Activated CD4-positive, alpha-beta T cell treated with anti-CD3 and anti-CD28 coated beads, Interleukin-2, amount 50 U/mL, for 24 hours (primary cell): ENCODE measurements at places on chromosomes 13 and 19.

DNA sequence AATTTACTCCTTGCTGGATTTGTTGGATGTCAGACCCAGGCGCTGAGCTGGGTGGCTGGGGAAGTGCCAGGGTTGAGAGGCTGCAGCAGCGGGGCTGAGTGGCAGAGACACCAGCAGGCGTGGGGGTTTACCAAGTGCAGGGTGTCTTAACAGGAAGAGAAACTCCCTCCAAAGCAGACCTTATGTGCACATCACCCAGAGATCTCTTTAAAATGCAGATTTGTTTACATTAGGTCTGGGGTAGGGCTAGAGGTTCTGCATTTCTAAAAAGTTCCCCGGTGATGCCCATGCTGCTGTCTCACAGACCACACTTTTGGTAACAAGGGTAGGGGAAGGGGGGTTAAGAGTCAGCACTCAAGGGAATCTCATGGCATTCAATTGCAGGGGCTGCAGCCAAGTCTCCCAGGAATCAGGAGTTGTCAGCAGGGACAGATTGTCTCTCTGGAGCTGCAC, 80.7 kb upstream of the OLFM4 start:
- DNase-seq, result no peak

DNA sequence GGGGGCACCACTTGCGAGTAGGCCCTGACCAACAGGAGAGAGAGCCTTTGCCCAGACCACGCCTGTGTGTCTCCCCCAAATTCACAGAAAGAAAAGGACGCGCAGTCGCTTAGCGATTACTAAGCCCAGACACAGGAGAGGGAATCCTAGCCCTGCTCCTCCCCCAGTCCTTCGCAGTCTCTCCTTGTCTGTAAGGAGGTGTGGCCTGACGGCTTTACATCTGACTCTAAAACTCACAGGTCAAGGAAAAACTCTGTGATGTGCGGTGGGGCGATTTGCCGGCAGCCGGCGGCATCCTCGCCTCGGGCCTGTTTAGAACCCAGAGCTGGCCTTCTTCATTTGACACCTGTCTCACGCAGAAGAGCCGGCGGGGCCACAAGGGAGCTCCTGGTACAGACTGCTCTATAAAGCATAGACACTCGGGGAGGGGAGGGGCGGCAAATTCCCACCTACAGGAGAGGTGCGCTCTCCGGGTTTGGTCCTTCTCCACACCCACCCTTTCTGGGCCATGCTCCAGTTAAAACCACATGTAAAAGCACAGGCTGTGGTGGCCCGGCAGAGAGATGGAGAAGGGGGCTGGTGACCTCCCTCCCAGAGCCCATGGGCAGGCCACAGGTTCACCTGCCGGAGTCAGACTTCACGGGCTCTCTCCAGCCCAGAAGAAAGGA, 17.8 kb downstream of the GPR12 start:
- DNase-seq, result no peak

DNA sequence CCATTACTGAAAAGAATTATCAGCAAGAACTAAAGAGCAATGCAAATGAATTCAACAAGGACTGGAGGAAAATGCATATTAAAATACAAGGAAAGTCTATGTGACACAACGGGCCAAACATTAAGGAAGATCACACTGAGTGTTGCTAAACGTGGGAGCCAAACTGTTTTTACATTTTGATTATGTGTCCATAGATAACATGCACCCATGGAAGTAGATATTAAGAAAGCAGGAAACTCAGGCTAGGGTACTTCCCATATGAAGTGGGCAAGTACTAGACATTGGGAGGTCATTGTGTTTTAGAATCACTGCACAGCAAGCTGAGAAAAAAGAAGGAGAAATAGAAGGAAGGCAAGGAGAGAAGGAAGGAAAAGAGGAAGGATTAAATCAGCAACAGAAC, 161.8 kb downstream of the KCTD12 start:
- DNase-seq, result no peak

DNA sequence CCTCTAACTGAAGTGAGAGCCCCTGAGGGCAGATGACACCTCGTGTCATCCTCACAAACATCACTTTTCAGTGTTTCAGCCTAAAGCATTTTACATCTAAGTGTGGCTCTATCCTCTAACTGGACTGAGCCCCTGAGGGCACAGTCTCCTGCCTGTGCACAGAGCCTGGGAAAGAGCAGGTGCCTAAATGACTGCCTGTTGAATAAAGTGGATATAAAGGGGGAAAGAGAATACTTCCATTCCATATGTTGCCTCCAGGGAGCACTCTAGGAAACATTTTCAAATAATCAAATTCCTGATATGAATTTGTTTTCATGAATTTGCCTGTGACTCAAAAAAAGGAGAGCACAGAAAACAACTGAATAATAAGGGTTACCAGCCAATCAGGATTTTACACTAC, 32.2 kb downstream of the CNMD start:
- no peak for DNase-seq

- DNase-seq, result no peak
Measured at GRCh38 chr13:94218537-94218936, 260.9 kb downstream of the DCT start.

- no peak for DNase-seq
Measured at GRCh38 chr19:2121416-2122051, 24.8 kb downstream of the IZUMO4 start.

- no peak for DNase-seq
Measured at GRCh38 chr19:45271098-45271734, 20.1 kb downstream of the MARK4 start.

DNA sequence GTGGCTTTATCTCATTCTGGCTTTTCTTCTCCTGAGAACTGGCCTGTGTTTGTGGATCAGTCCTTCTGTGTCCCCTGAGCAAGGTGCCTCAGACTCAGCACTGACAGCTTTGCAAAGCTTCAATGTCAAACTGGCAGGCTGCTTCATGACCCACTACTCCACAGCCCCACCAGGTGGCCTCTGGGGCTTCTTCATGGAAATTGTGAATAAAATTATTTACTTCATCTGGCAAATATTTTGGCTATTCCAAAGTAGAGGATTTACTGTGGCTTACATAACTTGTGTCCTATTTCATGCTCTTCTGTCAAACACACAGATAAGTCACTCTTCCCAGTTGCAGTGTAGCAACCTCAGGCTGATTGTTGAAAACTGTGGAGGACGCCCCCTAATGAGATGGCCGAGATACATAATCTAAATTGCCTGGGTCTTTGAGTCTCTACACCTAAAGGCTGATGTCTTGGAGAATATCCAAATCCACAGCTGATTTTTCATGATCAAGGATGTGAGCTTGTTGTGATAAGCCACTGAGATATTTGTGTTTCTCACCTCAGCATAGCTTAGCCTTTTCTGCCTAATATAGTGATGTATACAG, 721.9 kb upstream of the SLC10A2 start:
- DNase-seq, result no peak

DNA sequence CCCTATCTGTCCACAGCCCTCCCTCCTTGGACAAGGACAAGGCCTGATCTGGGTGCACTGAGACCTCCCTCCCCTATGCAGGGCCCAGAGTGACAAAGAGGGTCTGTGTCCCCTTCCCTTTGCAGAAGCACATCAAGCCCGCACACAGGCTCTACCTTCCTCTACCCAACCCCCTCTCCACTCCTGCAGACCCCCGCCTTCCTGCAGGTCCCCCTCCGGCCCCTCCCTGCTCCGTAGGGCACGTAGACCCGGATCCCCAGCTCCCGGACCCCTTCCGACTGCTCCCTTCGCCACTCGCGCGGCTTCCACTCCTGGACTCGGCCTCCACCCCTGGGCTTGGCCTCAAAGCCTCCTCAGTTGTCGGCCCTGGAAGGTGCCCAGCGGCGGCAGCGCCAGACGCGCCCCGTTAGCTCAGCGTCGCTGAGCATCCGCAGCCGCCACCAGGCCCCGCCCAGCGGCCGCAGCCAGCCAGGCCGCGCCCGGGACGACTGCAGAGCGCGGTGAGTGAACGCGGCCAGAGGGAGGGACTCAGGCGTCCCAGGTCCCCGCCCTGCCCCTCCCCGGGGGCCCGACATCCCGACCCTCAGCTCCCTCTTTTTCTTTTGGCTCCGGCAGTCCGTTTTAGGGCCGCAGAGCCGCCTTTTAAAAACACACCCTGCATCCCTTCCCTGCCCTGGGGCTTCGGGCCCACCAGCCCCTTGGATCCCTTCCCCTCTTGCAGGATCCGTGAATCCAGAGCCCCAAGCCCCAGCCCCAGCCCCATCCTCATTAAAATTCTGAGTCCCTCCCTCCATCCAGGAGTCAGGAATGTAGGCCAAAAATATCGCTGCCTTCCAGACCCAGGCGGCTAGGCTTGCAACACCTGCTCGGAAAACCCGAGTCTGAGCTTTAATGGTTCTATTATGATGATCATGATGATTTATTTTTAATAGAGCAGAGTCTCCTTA, 1.5 kb upstream of the MYADM start:
- DNase-seq, result no peak

- DNase-seq, result no peak
Measured at GRCh38 chr13:99421271-99421670, 80.0 kb upstream of the TM9SF2 start.

DNA sequence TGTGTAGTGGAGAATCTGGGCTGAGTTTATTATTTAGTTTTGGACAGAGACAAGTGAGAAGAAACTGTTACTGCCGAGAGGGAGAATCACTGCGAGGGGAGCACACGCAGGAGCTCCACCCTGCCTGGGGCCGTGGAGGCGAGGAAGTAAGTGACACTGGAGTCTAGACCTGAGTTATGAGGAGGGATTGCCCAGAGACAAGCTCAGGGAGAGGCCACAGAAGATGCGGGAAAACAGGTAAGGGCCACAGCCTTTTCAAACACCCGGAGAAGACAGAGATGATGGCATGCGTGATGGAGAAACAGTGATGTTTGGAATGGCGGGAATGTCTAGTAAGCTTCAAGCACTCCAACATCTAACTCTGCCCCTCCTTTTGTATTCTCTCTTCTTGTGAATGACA, 84.1 kb downstream of the TNFSF11 start:
- no peak for DNase-seq

GRCh38 chr19:46748325-46749109, 2.3 kb upstream of the STRN4 start:
- peak; percentile 62 for DNase-seq

- no peak for DNase-seq
Measured at GRCh38 chr19:3186160-3186688, 494 bp downstream of the NCLN start.

DNA sequence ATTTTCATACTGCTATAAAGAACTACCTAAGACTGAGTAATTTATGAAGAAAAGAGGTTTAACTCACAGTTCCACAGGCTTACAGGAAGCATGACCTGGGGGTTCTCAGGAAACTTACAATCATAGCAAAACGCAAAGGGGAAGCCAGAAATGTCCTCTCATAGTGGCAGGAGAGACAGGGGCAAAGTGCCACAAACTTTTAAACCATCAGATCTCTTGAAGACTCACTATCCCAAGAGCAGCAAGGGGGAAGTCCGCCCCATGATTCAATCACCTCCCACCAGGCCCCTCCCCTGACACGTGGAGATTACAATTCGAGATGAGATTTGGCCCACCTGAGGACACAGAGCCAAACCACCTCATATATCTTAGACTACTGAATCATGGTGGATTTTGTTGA, 198.7 kb downstream of the KCTD12 start:
- no peak for DNase-seq

- DNase-seq, result no peak
Measured at GRCh38 chr13:20441056-20441455, 84.6 kb downstream of the CRYL1 start.

- DNase-seq, result no peak
Measured at GRCh38 chr13:22738357-22738756, 442.4 kb upstream of the SGCG start.

DNA sequence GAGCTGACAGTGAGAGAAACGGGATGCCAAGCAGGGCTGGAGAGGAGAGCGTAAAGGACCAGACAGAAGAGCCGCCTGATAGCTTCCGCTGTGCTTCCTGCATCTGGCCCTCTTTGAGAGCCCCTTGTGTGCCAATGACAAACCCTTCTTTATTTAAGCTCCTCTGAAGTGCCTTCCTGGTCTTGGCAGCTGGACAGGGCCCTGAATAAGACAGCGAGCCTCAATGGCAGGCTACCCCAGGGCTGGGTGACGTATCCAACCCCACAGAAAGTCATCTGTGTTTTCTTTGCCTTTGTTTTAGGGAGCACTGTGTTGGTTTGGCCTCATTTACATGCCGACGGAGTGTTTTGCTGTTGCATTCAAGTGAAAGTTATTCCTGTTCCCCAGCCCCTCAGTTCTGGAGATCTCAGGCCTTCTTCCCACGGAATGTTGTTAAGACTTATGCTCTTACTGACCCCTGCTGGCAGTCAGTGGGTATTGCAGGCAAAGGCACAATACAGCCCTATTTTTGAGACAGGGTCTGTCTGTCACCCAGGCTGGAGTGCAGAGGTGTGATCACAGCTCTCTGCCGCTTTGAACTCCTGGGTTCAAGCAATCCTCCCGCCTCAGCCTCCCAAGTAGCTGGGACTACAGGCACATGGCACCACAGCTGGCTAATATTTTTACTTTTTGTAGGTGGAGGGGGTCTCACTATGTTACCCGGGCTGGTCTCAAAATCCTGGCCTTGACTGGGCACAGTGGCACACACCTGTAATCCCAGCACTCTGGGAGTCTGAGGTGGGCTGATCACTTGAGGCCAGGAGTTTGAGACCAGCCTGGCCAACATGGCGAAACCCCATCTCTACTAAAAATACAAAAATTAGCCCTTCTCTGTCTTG, 16.8 kb downstream of the CCL25 start:
- no peak for DNase-seq
